MG63 (cell line): ENCODE measurements at places on chromosomes 12 and 14.

DNA sequence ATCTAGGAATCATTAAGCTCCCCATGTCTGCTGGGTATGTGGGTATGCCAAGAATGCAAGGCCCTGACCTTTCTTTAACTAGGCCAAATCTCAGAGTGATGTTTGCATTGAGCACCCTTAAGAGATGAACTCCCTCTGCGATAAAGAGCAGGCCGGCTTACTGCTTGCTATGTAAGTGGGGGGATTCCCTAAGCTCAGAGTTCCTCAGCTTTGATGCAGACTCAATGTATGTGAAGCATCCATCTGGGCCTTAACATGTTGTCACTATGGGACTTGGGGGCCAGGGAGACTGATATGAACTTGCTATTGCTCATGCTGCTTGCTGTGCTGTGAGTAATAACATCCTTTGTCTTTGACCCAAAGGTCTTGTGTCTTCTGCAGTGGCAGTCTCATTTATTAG, 149.7 kb downstream of the C12orf75 start:
- DNase-seq = no peak

DNA sequence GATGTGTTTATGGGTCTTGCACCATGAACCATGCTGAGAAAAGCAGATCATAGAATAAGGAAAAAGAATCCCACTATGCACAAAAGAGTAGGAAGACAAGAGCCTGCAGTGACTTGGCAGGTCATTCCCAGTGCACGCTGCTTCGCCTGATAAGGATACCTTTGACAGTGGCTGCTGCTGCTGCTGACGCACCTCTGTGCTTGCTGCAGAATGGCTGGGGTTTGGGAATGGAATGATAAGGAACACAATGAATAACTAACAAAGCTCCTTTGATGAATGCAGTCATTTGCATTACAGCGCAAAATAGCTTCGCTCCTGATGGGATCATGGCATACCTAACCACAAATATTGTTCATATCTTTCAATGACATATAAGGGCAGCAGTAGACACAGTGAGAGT, 278.7 kb downstream of the PDZRN4 start:
- no peak for DNase-seq

DNA sequence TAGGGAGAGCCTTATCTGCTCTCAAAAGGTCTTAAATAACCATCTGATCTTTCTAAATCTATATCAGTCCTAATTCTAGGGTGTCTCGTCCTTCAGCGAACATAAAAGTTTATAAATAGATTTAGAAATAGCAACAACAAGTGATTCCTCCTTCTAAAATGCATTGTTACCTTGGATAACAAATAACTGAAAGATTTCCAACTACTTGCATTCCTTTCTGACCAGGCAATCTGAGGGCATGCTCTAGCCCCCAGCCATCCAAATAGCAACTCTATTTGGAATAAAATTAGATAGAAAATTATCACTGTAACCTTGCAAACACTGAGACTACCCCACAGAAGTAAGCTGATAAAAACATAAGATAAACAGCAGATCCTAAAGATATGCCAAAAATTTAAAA, 21.8 kb upstream of the KRR1 start:
- no peak for DNase-seq

GRCh38 chr14:84707830-84708229, 822.1 kb upstream of the FLRT2 start:
- no peak for DNase-seq

GRCh38 chr14:95196268-95196667, 38.9 kb upstream of the DICER1 start:
- DNase-seq = no peak

GRCh38 chr12:92650228-92650822, 52.5 kb upstream of the PLEKHG7 start:
- DNase-seq = no peak

- DNase-seq = no peak
These were observed 68.4 kb upstream of the DLK1 start for GRCh38 chr14:100658181-100658886.

DNA sequence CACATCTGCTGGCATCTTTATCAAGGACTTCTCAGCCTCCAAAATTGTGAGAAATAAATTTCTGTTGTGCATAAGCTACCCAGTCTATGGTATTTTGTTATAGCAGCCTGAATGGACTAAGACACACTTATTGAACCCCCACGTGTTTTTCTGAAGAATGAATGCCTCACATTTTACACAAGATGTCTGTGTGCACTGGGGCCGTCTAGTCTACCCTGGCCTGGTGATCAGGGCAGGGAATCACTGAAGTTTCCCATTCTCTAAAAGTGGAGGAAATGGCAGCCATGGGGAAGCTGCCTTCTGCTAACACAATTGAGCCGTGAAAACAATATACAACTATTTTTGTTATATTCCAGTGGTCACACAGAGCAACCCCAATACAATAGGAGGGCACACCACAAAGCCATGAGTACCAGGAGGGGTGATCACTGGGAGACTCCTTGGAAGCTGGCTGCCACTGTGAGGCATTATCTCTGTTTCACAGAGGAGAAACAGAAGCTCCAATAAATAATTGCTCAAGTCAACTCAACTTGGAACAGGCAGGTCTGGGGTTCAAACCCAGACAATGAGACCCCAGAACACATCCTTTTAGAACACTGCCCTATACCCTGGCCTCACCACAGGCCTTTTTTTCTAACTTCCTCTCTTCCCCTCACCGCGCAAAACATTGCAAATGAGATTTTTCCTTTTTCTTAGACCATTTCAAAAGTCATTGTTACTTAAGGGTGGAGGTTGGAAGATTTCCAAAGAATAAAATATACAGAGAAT, 18.3 kb upstream of the LTA4H start:
- no peak for DNase-seq

- no peak for DNase-seq
These were observed 179.8 kb upstream of the DYRK2 start for GRCh38 chr12:67468549-67469245.

DNA sequence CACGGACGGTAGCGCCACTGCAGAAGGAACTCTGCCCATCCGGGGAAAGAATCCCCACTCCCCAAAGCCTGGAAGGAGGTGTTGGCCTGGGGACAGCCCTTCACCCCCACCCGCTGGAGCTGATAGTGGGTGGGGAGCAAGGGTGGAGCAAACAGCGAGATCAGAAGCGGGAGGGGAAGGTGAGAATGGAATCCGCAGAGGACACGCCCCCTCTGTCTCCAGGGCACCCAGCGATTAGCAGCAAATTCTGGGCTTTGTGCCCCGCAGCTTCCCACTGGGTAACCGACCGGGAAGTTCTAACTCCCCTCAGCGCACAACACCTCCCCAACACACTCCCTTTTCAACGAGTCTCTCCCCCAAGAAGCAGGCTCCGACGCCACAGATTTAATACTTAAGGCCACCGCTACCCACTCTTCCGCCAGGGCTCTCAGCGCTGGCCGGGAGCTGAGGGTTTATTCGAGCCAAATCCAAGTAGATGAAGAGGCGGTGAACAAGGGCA, 1.4 kb downstream of the SLC25A29 start:
- no peak for DNase-seq

DNA sequence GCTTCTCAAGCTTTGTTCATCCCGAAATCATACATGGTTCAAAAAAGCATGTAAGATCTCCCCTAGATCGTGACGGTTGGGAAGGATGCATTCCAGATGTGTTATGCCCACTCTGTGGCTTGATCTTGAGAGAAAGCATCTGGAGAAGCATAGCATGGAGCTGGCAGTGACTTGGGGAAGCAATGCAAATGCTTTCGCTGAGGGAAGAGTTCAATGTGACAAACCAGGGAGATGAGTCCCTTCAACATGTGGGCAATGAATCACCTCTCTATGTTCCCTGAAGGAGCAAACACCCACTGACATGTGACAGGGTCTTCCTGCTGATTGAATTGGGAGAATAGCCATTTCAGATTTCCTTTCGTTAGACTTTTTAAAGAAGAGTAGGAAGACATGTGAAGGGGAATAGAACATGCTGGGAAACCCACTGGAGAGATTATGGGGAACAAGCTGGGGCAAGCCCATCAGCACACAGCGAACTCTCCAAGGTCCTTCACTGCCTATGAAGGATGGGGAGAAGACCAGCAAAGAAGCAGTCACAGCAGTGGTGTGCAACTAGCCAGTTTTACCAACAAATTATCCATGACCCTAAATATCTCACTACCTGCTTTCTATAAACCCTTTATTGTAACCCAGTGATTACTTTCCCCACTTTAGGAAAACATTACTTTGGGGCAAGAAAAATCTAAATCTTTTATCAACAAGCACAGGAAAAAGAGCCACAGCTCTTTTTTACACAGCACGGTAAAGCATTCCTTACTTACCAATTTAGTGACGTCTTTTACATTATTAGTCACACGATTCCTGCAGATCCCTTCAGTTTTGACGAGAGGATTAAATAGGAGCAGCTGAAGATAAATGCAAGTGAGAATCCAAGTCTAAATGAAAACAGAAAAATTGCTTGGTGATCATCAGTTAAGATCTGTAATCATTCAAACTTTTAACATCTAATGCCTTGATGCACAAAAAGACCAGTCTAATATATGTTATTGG, 35.0 kb downstream of the KITLG start:
- DNase-seq = no peak

DNA sequence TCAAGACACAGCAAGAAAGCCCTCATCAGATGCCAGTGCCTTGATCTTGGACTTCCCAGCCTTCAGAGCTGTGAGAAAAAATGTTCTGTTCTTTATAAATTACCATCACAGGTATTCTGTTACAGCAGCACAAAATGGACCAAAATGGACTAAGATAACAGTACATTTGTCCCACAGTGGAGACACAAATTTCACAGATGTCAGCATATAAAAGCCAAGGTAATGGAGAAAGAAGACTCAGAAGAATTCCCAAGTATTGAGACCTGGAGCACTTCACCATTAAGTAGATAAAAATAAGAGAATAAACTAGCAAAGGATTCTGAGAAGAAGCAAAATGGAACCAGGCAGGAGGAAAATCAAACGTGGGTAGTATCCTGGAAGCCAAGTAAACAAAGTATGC, 131.0 kb downstream of the NOVA1 start:
- no peak for DNase-seq

DNA sequence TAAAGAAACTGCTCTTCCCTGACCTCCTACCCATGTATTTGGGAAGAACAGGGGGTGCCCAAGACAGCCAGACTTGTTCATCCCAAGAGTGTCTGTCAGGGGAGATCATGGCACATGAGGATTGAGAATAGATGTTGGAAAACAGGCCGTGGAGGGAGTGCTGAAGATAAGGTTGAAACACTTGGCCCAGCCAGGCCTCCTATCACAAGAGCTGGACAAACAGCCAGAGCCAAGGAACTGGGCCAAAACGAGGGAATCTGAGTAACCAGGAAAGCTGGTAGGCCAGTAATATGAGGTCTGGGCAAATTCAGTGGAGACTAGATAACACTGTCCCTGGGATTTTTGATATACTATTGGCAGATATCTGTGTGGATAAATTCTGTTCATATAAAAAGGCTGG, 161.7 kb downstream of the TMX1 start:
- no peak for DNase-seq

- no peak for DNase-seq
These were observed 9.6 kb upstream of the TBX5 start for GRCh38 chr12:114415525-114415868.

DNA sequence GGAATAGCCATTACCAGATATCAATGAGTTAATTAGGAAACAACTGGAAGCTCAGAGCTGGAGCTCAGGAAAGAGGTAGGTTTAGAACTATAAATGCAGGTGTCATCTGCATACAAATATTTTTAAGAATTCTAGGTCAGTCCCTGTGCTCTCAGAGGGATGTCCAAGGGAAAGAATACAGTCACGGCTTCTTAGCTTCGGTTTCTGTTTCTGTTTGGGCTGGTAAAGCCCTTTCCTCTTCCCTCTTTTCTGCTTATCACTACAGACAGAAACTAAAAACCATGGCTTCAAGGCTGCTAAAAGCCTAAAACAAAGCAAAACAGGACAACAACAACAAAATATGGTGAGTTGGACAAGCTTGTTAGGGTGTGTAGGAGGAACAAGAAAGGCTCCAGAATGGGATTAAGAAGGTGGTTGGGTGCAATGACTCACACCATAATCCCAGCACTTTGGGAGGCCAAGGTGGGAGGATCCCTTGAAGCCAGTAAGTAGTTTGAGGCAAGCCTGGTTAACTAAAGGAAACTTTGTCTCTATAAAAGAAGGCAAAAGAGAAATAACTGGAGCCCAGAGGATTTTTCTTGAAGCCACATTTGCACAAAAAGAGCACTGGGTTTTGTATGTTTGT, 113.0 kb downstream of the SEC23A start:
- peak; percentile 23 for DNase-seq

DNA sequence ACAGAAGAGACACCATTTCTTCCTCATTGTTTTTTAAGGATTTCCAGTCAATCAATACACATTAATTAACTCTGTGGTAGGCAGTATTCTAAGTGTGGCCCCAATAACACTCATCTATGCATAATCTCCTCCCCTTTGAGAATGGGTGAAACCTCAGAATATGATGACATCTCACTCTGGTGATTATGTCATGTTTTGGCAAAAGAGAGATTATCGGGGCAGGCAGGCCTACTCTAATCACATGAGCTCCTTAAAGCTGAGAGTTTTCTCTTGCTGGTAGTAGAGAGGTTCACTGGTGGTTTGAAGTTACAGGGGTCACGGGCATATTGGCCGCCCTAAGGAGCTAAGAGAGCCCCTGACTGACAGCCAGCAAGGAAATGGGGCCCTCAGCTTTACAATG, 7.1 kb upstream of the LGMN start:
- no peak for DNase-seq

DNA sequence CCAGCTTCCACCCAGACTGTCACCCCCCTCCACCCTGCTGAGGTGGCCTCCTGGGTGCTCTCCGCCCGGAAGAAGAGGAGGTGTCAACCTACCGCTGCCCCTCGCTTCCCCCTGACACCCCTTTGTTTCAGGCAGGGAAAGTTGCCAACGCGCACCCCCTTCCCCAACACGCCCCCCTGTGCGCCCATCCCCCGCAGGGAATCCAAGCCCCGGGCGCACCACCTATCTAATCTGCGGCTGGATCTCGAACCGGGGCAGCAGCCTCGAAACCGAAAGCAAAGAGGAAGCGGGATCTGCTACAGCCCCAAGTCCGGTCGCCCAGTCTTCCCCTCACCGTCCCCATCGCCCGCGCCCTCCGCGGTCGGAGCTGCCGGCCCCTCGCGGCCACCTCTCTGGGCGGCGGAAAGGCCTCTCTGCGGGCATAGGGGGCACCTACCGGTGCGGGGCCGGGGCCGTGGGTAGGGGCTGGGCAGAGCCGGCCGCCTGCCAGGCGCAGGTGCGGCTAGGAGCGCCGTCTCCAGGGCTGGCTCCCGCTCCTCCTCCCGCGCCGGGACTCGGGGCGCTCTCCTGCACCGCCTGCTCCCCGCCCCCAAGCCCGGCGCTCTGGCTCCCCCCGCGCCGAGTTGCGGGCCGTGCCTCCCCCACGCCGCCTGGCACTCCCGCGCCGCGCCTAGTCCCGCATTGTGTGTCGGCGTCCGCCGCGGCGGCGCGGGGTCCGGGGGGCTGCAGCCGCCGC, 18.3 kb upstream of the PLEKHH1 start:
- peak; percentile 33 for DNase-seq

GRCh38 chr14:78683981-78684380, 513.8 kb downstream of the NRXN3 start:
- DNase-seq = no peak

DNA sequence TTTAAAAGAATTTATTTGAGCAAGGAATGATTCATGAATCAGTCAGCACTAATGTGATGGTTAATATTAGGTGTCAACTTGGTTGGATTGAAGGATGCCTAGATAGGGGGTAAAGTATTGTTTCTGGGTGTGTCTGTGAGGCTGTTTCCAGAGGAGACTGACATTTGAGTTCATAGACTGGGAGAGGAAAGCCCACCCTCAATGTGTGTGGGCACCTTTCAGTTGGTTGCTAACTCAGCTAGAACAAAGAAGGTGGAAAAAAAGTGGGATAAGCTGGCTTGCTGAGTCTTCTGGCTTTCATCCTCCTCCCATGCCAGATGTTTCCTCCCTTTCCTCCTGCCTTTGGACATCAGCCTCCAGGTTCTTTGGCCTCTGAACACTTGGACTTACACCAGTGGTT, 47.2 kb downstream of the TESPA1 start:
- no peak for DNase-seq
